Liver (tissue), 10 donors: ENCODE measurements at places on chromosomes 3 and 15.

GRCh38 chr3:109115451-109115850 is 2.5 kb downstream of the MORC1 start:
- no peak for DNase-seq

- DNase-seq = no peak
Measured at GRCh38 chr3:42254566-42254965, 11.4 kb downstream of the CCK start.

- DNase-seq = peak; percentile 69
Measured at GRCh38 chr3:50194128-50194902, 2.9 kb downstream of the GNAT1 start.

DNA sequence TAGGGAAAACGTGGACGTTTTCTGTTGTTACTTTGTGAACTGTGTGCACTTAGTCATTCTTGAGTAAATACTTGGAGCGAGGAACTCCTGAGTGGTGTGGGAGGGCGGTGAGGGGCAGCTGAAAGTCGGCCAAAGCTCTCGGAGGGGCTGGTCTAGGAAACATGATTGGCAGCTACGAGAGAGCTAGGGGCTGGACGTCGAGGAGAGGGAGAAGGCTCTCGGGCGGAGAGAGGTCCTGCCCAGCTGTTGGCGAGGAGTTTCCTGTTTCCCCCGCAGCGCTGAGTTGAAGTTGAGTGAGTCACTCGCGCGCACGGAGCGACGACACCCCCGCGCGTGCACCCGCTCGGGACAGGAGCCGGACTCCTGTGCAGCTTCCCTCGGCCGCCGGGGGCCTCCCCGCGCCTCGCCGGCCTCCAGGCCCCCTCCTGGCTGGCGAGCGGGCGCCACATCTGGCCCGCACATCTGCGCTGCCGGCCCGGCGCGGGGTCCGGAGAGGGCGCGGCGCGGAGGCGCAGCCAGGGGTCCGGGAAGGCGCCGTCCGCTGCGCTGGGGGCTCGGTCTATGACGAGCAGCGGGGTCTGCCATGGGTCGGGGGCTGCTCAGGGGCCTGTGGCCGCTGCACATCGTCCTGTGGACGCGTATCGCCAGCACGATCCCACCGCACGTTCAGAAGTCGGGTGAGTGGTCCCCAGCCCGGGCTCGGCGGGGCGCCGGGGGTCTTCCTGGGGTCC is at the start of gene TGFBR2:
TGFBR2 (plus strand) TSS at position 301 of the 731 bp plus-strand sequence; CDS start at position 584, 283 bp downstream.
- peak; percentile 79 for DNase-seq

DNA sequence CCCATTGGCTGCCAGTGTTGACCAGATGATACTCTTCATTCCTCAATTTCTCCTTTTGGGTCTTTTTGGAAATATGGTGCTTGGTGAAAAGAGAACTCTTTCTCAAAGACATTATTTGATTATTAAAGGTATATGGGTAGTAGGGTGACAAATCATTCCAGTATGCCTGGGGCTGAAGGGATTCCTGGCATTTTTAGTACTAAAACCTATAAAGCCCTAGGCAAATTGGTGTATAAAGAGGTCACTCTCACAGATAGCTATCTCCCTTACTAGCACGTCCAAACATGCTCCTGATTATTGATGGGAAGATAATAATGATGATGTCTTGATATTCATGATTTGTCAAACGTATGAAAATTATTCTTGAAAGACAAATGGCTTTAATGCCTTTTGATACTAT is 1.1 kb downstream of the GABRR3 start:
- DNase-seq = no peak

DNA sequence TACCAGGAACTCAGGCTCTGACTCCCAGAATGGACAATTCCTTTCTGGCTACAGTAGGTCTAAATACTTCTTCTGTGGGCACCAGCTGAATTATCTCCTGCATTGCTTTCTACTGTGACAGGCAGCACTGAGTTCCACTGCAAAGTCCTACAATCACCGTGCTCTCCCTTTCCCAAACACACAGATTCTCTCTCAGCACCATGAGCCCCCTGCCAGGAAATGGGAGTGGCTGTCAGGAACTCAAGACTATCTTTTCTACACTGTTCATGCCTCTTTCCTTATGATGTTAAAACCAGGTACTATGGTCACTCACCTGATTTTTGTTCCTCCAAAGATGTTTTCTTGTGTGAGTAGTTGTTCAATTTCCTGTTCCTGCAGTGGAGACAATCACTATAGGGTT is 383.4 kb downstream of the EPHA6 start:
- no peak for DNase-seq

GRCh38 chr15:80260551-80260950 is 8.5 kb upstream of the CTXND1 start:
- no peak for DNase-seq
